ENCODE measurements at places on chromosomes 7 and 10.
A peak's percentile ranks its signal among the peaks of the same experiment; 100 is the strongest.

DNA sequence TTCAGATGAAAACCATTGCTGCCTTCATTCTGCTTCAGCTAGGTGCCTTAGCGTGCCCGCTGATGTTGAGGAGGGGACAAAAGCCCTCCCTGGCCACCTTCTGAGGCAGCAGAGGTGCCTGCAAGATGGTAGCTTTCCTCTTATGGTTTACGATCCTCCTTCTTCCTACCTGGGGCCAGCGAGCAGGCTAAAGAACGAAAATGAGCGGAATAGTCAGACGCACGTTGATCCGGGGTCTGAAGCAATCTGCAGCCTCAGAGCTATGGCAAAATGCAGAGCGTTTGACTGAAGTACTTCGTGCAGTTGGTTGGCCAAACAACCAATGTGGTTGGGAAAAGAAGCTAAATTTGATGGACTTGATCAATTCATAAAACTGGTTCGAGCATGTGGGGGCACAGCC, 95.5 kb downstream of the GATA3 start:
- no peaks in the 10 kb centered on the region for H3K27me3 ChIP-seq
- 0 out of 2 replicates have a peak, but pooled peaks cover 2% of the 10 kb centered on the region for H3K4me1 ChIP-seq
- H3K4me3 ChIP-seq = no peak overlapping the region
- no peaks in the 10 kb centered on the region for H3K36me3 ChIP-seq
- H3K27ac ChIP-seq = no peak overlapping the region

GRCh38 chr10:57038531-57038930, 677.5 kb upstream of the ZWINT start:
- no peaks in the 10 kb centered on the region for H3K36me3 ChIP-seq
- no peak overlapping the region for H3K27ac ChIP-seq
- H3K4me1 ChIP-seq = no peaks in the 10 kb centered on the region
- DNase-seq = no peak
- H3K4me3 ChIP-seq = no peak overlapping the region
- no peaks in the 10 kb centered on the region for H3K27me3 ChIP-seq

DNA sequence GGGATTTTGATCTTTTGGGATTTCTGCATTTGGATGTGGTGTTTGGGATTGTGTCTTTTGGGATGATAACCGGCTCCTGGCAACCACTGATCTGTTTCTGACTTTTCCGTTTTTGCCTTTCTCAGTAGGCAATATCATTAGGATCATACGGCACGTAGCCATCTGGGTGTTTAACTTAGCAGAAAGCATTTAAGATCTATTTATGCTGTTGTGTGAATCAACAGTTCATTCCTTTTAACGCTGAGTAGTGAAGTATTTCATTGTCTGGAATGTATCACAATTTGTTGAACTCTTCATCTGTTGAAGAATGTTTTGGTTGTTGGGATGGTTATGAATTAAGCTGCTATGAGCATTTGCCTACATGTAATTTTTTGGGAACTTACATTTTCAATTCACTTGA, 459.6 kb downstream of the SDK1 start:
- H3K4me3 ChIP-seq = no peak overlapping the region
- H3K27me3 ChIP-seq = no peaks in the 10 kb centered on the region
- no peak overlapping the region for H3K27ac ChIP-seq
- DNase-seq = no peak

- no peak overlapping the region for H3K27ac ChIP-seq
- no peak for DNase-seq
- no peaks in the 10 kb centered on the region for H3K27me3 ChIP-seq
- H3K4me1 ChIP-seq = no peaks in the 10 kb centered on the region
- no peak overlapping the region for H3K4me3 ChIP-seq
These were observed 8.9 kb upstream of the CH25H start for GRCh38 chr10:89216056-89216455.

DNA sequence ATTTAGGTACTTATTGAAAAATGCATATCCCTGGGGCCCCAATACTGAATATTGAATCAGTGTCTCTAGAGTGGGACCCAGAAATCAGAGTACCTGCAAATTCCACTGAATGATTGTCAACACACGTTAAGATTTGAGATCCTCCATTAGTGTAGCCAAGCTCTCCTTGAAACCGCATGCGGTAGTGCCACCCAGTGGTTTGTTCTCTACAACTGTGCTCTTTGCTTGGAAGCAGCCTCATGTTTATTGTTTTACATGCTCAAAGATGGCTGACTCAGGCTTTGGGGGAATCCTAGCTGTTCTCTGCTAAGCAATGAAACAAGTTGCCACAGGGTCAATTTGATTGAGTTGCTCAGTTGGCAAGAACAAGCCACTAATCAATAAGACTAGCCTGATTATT, 340.2 kb upstream of the CELF2 start:
- no peaks in the 10 kb centered on the region for H3K4me1 ChIP-seq
- no peaks in the 10 kb centered on the region for H3K36me3 ChIP-seq
- peak; percentile 67 for DNase-seq
- no peak overlapping the region for H3K27ac ChIP-seq
- no peak overlapping the region for H3K4me3 ChIP-seq
- peaks cover 1% of the 10 kb centered on the region for H3K27me3 ChIP-seq

DNA sequence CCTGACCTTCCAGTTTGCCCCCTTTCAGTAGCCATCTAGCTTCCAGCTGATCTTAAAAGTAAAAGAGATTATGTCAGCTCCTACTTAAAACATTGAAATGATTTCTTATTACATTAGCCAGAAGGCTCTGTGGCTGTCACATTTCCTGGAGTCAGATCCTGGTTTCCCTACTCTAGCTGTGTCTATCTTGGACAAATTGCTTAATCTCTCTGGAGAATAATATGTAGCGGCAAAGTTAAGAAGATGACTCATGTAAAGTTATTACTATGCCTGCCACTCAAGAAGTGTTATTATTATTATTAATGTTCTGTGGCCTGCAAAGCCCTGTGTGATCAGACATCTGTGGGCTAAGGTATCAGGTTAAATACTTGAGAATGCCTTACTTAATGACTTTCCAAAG, 107.2 kb downstream of the RUNDC3B start:
- H3K27me3 ChIP-seq = no peaks in the 10 kb centered on the region
- no peaks in the 10 kb centered on the region for H3K36me3 ChIP-seq

GRCh38 chr10:117408436-117409384, 33.5 kb upstream of the PDZD8 start:
- no peaks in the 10 kb centered on the region for H3K4me1 ChIP-seq
- H3K4me3 ChIP-seq = no peak overlapping the region
- no peaks in the 10 kb centered on the region for H3K27me3 ChIP-seq
- DNase-seq = no peak

GRCh38 chr7:127525866-127526480, 59.4 kb downstream of the GCC1 start:
- no peak for DNase-seq
- H3K4me3 ChIP-seq = no peak overlapping the region
- no peak overlapping the region for H3K27ac ChIP-seq
- no peaks in the 10 kb centered on the region for H3K4me1 ChIP-seq
- H3K27me3 ChIP-seq = peaks cover 26% of the 10 kb centered on the region
- H3K36me3 ChIP-seq = no peaks in the 10 kb centered on the region
